Left lung (tissue), 14 donors: ENCODE measurements at places on chromosomes 12 and 14. TPM values are rescaled to one million over a fixed set of nuclear protein-coding genes. Genes with fewer than 3 reads are reported as not detected.

DNA sequence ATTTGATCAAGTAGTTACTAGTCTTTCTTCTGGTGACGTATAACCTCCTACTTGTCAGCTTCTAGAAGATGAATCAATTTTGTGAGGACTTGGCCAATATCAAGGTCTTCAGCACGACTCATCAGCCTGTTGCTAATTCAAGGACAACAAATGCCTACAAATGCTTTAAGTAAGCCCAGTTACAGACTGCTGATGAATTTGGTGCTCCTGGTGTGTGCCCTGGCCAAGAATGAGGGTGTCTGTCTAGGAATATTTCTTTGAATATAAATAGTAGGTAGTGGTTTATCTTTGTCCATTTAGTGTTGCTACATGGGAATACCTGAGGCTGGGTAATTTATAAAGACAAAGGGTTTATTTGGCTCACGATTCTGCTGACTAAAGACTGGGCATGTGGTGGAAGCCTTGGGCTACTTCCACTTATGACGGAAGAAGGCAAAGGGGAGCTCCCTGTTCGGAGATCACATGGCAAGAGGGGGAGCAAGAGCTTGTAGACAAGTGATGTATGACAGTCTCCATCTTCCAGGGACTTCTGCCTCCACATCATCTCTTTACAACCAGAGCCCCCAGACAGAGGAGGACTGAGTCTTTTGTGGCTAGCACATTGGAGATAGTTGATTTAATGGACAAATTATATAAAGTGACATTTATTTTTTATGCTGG lies 180.2 kb downstream of the CRADD start:
- DNase-seq, result peak; percentile 29

DNA sequence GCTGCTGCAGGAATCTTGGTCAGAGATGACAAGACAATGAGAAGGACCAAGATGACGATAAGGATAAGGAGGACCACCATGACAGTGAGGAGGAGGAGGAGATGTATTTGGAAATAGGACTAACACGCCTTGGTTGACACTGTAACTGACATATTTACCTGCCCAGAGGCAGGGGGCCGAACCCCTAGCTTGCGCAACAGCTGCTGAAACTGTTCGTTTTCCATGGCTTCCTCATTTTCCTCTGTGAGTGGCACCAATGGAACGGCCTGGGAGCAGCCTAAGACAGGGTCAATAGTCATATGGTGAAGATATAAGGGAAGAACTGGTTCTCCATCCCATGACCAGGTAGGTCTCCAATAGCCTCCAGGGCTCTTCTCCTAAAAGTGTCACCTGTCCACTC lies 28.8 kb downstream of the TIMELESS start:
- DNase-seq, result no peak

- DNase-seq, result no peak
Observed at GRCh38 chr12:13074396-13075117, 28.9 kb downstream of the GSG1 start.

GRCh38 chr12:31363831-31364230 lies 37.9 kb upstream of the SINHCAF start:
- DNase-seq, result no peak

DNA sequence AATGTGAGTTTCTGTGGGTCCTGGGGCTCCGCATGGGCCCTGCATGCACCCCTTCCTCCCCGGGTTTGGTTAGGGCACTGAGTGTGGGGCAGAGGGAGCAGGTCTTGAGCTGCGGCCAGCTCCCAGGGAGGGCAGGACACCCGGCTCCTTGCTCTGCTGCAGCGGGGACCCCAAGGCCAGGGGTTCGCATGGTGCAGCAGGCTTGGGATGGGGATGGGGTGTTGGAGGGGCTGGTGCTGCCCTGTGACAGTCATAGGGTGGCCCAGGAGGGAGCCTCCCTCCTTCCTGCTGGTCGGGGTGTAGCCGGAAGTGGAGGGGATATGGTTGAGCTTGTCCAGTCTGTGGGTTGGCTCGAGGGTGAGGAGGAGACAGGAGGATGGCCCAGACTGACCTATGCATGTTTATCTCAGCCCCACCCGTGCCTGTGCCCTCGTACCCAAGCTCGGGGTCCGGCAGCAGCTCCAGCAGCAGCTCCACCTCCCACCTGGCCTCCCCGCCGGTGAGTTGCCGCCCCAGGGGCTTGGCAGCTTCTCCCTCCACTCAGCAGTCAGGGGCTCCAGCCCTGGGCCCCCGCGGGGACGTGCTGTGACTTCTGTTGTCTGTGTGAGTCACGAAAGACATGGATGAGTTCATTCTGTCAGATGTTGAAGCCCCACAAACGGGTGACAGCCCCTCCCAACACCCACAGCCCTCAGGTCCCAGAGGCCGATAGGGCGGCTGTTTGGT lies 16.0 kb downstream of the ULK1 start:
- DNase-seq, result no peak

GRCh38 chr14:87952307-87953094 lies 40.5 kb downstream of the GALC start:
- no peak for DNase-seq

Gene NKX2-1
- 118 TPM for polyA plus RNA-seq

- DNase-seq, result no peak
Observed at GRCh38 chr12:132348176-132348575, 18.8 kb upstream of the GALNT9 start.

Gene GPRC5A
- 9.6 TPM for polyA plus RNA-seq

- no peak for DNase-seq
Observed at GRCh38 chr14:80215081-80215480, 3.8 kb upstream of the DIO2 start.

- no peak for DNase-seq
Observed at GRCh38 chr12:116125956-116126566, 151.4 kb downstream of the MED13L start.

DNA sequence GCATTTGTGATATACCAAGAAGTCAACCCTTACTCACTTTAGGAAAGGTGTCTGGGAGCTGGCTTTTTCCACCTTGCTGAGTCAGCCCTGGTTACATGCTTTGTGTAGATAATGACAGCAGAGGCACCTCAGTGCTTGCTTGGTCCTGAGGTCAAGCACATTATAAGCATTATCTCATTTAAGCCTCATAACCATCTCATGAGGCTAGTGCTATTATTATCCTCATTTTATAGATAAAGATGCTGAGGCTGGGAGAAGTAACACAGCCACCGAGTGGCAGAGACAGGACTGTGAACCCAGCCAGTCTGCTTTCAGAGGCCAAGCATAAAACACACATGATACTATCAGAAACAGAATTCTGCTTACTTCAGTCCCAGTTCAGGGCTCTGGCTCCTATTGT lies 29.4 kb downstream of the MAX start:
- DNase-seq, result no peak

DNA sequence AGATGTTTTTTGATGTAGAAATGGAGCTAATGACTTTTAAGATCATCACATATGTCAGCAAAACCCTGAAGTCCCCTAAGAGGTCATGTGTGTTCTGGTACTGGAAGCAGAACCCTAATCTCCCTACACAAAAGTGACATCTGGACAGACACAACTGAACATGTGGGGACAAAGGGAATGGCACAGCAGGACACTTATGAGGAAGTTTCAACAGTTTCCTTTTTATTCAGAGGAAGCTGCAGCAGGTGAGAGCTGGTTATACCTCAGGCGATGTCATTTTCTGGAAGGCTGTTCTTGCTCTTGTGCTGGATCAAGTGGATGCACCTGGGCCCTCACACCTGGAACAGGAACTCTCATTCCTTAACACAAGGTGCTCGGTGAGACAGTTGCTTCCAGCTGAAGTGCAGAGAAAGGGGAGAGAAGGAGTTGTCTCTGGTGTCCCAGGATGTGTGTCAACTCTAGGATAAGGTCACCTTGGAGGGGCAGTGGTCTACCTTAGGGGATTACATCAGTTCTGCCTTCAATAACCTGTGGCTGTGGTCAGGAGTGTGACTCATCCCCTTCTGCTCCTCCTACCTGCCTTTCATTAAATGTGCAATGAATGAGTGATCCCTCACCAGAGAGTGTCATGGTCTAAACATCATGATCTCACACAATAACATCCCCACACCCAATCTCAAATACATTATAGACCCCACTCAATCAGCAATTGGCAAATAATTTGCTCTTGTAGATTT lies 463.4 kb downstream of the TMEM121 start:
- no peak for DNase-seq

DNA sequence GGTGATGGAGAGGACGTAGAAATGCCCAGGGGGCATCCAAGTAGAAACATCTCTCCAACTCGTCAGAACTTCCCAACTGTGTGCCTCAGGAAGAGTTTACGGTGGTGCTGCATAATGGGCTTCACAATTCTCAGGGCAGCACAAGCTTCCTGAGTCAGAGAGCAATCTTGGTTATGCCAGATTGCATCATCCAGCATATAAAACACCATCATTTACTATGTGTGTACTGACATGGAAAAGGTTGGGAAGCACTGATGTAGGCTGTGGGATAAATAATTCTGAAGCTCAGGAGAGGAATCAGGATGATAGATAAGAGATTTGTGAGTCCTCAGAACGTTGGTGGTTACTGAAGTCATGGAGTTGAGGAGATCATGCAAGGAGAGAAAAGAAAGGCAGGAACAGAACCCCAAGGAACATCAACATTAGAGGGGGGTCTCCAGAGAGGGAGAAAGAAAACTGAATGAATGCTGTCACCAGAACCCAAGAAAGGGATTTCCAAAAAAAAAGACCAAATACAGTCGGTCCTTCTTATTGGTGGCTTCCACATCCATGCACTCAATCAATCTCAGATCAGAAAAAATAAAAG lies 4.7 kb upstream of the NCKAP5L start:
- no peak for DNase-seq

Gene GYS2
- polyA plus RNA-seq, result 0.32 TPM

- DNase-seq, result peak; percentile 88
Observed at GRCh38 chr14:101120641-101121507, 217.4 kb upstream of the RTL1 start.

DNA sequence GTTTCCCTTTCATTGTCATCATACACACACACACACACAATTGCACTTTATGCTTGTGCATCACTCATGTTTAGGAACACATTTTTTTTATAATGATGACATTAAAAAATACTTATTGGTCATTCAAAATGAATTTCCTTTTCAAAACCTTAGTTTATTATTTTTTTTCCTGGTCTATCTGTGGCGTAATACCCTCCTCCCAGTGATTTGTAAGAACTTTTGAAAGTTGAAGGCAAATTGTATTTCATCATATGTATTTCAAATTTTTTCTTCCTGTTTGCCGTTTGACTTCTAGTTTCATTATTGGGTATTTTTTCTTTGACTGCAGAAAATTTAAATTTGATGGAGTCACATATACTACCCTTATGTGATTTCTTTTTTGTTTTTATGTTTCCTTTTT lies 2.5 kb upstream of the LRRK2 start:
- no peak for DNase-seq

DNA sequence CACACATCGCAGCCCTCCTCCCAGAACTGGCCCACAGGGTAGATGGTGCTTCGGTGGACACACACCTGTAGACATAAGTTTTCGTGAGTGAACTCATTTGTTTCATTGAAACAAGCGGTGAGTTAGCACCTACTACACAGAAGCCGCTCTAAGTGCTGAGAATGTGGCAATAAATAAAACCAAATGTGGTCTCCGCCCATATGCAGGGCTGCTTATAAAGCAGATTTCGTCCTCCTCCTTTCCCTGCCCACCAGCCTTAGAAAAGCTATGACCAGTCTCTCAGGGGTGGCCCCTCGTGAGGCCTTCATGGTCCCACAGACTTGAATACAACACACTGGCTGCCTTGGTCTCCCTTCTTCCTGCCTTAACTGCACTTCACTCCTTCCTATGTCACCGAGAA lies 31.1 kb upstream of the ANO2 start:
- DNase-seq, result no peak

DNA sequence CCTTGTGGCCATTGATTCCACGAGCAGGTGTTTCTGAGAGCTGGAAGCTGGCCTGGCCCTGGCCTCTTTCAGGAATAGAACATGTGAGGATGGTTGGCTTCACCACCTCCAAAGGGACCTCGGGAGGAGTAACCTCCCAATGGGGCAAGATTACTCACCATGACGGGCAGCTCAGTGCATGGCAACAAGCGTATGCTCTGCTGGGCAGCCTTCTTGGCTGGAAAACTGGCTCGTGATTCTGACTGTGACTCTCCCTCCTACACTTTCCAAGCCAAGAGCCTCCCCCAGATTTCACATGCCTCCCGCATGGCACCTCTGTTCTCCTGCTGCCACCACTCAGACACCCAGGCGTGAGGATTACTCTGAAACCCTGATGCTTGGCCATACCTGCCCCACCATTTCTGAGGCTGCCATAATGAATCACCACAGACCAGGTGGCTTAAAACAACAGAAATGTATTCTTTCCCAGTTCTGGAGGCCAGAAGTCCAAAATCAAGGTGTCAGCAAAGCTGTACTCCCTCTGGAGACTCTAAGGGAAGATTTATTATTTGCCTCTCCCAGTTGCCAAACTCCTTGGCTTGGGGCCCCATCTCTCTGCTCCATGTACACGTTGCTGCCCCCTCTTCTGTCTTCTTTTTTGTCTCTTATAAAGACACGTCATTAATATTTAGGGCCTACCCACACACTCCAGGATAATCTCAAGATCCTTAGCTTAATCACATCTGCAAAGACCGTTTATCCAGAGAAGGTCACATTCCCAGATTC lies 215.9 kb downstream of the CHST11 start:
- no peak for DNase-seq

DNA sequence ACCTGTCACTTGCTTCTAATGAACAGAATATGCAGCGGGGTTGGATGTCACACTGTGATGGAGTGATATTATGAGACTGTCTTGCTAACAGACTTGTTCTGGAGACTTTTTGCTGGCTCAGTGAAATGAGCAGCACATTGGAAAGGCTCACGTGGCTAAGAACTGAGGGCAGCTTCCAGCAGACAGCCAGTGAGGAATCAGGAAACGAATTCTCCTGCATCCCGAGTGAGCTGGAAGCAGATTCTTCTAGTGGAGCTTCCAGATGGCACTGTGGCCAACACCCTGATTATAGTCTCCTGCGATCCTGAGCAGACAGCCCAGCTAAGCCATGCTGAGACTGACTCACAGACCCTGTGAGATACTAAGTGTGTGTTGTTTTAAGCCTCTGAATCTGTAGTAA lies 16.1 kb upstream of the TSPAN9 start:
- no peak for DNase-seq

Gene FSCB
- not detected for polyA plus RNA-seq

DNA sequence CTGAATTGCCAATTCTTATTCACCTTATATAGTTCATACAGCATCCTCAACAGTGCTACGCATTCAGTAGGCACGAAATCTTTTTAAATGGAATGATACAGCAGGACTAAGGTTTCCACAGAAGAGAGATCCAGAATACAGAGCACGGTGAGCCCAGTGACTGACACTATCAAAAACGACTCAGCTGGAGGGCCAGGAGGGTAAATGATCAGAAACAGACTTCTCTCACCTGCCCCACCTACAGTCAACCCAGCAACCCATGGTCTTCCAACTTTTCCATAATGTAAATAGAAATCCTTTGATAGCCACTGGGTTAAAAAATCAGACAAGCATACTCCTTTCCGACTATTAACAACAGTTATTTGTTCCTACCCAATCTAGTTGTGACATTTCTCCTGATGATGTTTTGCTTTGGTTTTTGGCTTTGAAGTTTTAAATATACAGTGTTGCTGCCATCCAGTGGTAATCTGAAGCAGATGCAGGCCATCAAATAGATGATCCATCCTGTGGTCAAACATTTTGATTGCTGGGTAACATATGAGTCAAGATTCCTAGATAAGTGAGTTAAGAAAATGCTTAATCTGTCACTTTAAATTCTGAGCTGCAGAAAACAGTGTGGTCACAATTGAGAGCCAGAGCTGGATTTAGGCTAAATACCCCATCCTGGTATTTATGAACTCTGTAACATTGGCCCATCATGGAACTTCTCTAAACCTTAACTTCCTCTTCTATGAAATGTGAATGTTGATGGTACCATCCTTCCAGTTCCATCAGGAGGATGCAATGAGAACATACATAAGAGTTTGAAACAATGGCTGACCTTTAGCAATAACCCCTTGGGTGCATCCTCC lies 42.0 kb downstream of the GPHB5 start:
- DNase-seq, result no peak

GRCh38 chr12:58920102-58920960 lies at the start of gene LRIG3:
Gene LRIG3, minus strand, starts transcription at chr12:58920504. Its CDS starts 269 bp downstream, at chr12:58920235.
- DNase-seq, result peak; percentile 92
